ENCODE measurements at places on chromosomes 7 and 10. TPM values are rescaled to one million over a fixed set of nuclear protein-coding genes. Genes with fewer than 3 reads are reported as not detected.

GRCh38 chr7:55258631-55259030 is 106.5 kb upstream of the LANCL2 start:
- H3K4me1 ChIP-seq, result peaks cover 15% of the 10 kb centered on the region
- peaks cover 9% of the 10 kb centered on the region for H3K27me3 ChIP-seq
- no peak overlapping the region for H3K4me3 ChIP-seq

GRCh38 chr7:106866298-106867281 is 1.5 kb downstream of the PIK3CG start:
- H3K4me1 ChIP-seq, result no peaks in the 10 kb centered on the region
- DNase-seq, result no peak
- no peaks in the 10 kb centered on the region for H3K36me3 ChIP-seq
- no peak overlapping the region for H3K27ac ChIP-seq

DNA sequence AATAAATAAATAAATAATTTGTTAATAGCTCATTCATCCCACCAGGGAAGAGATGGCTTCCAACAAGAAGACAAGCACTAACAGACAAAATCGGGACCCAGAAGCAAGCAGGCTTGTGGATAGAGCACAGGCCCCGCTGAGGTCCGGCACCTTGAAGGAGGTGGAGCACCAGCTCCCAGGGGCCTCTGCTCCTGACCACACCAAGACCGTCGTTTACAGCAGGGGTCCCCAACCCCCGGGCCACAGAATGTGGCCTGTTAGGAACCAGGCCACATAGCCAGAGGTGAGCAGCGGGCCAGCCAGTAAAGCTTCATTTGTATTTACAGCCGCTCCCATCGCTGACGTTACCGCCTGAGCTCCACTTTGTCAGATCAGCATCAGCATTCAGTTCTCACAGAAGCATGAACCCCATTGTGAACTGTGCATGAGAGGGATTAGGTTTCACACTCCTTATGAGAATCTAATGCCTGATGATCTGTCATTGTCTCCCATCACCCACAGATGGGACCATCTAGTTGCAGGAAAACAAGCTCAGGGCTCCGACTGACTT is 33.3 kb upstream of the SUN1 start:
- H3K36me3 ChIP-seq, result no peaks in the 10 kb centered on the region
- H3K4me1 ChIP-seq, result peaks cover 7% of the 10 kb centered on the region
- H3K27me3 ChIP-seq, result no peaks in the 10 kb centered on the region
- H3K27ac ChIP-seq, result no peak overlapping the region

- no peaks in the 10 kb centered on the region for H3K36me3 ChIP-seq
- no peak overlapping the region for H3K27ac ChIP-seq
- H3K27me3 ChIP-seq, result peaks cover 19% of the 10 kb centered on the region
- no peak for DNase-seq
- no peak overlapping the region for H3K4me3 ChIP-seq
These were observed 35.2 kb upstream of the MXI1 start for GRCh38 chr10:110172155-110172554.

- H3K27me3 ChIP-seq, result no peaks in the 10 kb centered on the region
- no peaks in the 10 kb centered on the region for H3K36me3 ChIP-seq
- no peak for DNase-seq
- H3K4me3 ChIP-seq, result no peak overlapping the region
These were observed 151.8 kb downstream of the SFMBT2 start for GRCh38 chr10:7258948-7259523.

DNA sequence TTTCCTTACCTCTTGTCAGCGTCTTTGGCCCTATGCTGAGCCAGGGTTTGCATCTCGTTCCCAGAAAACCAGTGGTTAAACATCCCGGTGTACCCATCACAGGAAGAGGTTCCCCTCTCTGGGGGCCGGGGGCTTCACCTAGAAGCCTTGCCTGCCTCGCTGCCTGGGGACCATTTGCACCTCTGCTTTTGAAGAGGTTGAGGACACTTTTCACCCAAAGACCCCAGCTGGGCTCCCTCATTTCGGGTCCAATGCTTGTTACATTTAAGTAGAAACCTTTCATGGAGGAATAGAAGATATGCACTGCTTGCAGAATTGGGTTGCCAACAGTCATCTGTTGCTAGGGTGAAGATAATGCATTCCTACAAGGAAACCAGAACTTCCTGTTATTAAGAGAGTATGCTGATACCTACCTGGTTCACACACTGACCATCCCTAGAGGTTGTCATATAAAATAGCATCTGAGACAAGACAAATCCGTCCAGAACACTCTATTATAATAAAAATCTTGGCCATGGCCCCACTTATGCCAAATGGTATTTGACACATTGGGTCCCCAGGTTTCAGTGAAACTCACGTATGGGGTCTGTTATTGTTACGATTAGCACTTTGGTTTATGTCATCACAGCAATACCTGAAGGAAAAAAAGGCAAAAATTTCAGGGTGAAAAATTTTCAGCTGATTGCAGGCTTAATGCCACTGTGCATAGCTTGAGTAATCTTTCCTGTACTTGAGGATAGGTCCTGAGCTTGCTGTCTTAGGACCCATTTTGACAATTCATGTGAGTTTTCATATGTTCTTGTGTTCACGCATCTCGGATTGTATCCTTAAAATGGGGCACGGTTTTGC is 917 bp downstream of the ZNF365 start:
- H3K27me3 ChIP-seq, result no peaks in the 10 kb centered on the region
- H3K27ac ChIP-seq, result peak overlapping the region; percentile 71
- no peak for DNase-seq
- H3K4me1 ChIP-seq, result peaks cover 26% of the 10 kb centered on the region

DNA sequence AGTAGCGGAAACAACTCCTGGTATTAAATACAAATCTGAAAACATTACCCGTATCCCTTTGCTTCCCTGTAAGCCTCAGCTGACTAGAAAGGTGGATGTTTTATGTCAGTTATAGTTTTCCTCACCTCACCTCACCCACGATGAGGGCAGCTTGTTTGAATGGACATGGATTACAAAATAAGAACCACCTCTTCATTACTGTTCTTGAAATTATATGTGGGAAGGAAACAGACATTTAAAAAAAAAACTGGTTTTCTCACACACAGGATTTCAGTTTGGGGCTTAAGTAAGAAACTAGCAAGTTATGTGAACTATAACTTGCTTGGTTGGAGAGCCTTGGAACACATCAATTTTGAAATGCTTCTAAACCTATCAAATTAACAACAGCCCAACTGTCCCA is 232.9 kb upstream of the CCDC6 start:
- H3K4me1 ChIP-seq, result peaks cover 7% of the 10 kb centered on the region
- no peak overlapping the region for H3K27ac ChIP-seq
- H3K27me3 ChIP-seq, result no peaks in the 10 kb centered on the region
- DNase-seq, result no peak
- no peaks in the 10 kb centered on the region for H3K36me3 ChIP-seq

DNA sequence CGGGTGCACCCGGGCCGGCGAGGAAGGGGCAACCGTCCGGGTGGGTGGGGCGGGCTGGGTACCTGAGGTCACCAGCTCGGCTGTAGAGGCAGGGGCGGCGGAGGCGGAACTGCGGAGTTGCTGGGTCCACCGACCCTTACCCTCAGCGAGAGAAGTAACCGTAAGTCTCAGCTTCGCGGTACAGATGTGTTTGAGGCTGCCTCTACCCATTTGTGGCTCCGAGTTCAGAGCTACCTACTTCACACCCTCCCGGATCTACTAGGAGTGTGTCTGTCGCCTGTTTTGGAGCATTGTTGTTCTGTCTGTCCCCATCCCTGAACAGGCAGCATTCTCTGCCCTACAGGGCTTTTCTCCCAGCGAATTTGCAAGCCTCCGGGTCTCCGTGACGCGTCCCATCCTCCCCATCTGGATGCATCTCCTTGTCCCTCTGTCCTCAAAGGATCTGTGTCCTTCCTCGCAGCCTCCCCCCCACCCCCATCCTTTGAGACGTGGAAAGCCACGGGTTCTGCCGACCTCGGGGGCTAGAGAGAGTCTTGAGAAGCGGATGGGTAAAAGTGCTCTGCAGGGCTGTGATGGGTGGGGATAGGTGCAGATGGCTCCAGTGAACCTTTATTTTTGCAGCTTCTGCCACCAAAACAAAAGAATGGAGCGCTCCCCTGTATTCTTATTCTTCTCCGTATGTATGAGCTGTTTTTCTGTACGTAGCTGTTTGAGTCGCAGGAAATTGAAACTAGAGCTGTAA is 757 bp downstream of the ANKIB1 start:
- peak overlapping the region; percentile 81 for H3K4me3 ChIP-seq
- no peak for DNase-seq
- peaks cover 35% of the 10 kb centered on the region for H3K4me1 ChIP-seq
- H3K36me3 ChIP-seq, result peaks cover 2% of the 10 kb centered on the region

DNA sequence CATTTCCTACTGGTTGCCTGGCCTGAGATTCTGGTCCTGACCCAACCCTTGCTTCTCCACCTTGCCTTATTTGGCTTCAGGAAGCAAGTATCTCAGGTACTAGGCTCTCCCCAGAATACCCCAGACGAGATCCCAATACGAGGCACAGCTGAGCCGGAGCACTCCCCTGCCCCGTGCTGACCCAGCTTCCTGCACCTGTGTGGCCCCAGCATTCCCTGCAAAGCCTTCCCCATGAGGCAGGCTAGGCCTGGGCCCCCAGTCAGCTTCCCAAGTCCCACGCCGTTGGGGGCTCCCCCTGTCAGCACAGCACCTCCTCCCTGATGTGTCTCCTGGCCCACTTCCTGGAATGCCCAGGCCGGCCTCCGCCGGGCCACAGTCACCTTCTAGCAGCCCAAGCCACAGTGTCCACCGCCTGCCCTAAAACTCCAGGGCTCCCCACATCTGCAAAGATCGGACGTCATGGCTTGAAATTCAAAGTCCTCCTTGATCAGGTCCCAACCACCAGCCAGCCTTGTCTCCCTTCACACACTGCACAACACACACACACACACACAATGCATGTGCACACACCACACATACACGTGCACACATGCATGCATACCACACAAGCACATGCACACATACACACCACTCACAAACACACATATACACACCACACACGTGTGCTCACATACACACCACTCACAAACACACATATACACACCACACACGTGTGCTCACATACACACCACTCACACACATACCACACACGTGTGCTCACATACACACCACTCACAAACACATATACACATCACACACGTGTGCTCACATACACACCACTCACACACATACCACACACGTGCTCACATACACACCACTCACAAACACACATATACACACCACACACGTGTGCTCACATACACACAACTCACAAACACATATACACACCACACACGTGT is 78.9 kb upstream of the FOXK1 start:
- no peaks in the 10 kb centered on the region for H3K36me3 ChIP-seq
- no peak for DNase-seq
- no peaks in the 10 kb centered on the region for H3K27me3 ChIP-seq
- H3K27ac ChIP-seq, result no peak overlapping the region
- no peak overlapping the region for H3K4me3 ChIP-seq
- H3K4me1 ChIP-seq, result no peaks in the 10 kb centered on the region

- no peaks in the 10 kb centered on the region for H3K36me3 ChIP-seq
- no peaks in the 10 kb centered on the region for H3K4me1 ChIP-seq
These were observed 344.6 kb upstream of the SHH start for GRCh38 chr7:156156734-156157408.

- no peaks in the 10 kb centered on the region for H3K27me3 ChIP-seq
- H3K4me1 ChIP-seq, result peaks cover 31% of the 10 kb centered on the region
- DNase-seq, result no peak
- H3K27ac ChIP-seq, result no peak overlapping the region
These were observed 57.2 kb downstream of the CALML3 start for GRCh38 chr10:5581670-5582566.

DNA sequence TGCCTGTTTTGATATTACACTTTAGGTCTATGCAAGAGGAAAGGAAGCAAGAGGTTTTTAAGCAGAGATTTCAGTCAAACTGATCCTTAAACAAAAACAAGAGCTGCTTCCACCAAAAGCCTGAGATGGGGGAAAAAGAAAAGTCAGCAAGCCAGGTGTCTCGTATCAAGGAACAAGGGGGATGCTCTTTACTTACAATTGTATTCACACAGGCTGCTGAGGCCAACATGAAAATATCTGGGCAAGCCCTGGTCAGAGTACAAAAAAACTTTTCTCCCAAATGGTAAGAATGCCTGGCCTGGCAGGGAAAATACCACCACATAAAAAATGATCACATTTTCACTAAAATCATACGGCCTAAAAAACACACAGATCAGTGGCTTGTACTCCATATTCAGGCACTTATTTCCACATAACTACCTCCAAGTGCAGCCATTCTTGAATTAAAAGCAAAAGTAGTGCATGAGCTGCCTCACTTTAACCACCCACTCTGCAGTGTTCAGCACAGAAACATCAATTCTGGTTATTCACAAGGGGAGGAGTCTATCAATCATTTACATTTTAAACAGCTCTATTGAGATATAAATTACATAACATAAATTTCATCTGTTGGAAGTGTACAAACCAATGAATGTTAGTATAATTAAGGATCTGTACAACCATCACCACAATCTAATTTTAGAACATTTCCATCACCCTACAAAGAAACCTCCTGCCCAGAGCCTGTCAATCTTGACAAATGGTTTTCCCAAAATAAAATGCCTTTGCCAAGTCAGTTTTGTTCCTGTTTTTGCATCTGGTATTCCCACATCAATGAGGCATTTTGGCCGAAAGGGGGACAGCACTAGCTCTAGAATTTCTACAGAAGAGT is 70.2 kb downstream of the GRB10 start:
- no peak for DNase-seq
- H3K27ac ChIP-seq, result no peak overlapping the region
- H3K4me3 ChIP-seq, result no peak overlapping the region
- H3K27me3 ChIP-seq, result no peaks in the 10 kb centered on the region

DNA sequence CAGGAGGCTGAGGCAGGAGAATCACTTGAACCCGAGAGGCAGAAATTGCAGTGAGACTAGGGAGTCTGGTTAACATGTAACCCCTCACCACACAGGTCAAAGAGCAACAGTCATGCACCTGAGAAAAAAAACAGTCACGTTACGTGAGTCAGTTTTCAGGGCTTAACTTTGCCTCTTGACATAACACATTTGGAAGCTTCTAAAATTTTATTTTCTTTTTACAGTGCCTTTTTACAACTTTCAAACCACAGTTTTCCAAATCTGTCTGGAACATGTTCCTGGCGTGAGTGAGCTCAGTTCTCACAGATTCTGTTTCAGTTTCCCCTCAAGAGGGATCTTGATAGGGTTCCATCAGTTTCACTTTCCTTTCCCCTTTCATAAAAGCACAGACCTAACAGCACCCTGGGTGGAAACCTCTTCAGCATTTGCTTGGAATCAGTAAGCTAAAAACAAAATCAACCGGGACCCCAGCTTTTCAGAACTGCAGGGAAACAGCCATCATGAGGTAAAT is 4.4 kb downstream of the IFIT3 start:
- no peaks in the 10 kb centered on the region for H3K27me3 ChIP-seq
- H3K36me3 ChIP-seq, result no peaks in the 10 kb centered on the region
- peak overlapping the region; percentile 58 for H3K4me3 ChIP-seq
- peak overlapping the region; percentile 74 for H3K27ac ChIP-seq
- peaks cover 30% of the 10 kb centered on the region for H3K4me1 ChIP-seq
- DNase-seq, result no peak

GRCh38 chr7:141014125-141014523 is 628 bp downstream of the MRPS33 start:
- peak overlapping the region; percentile 56 for H3K4me3 ChIP-seq
- peak overlapping the region; percentile 97 for H3K27ac ChIP-seq
- no peaks in the 10 kb centered on the region for H3K36me3 ChIP-seq
- H3K4me1 ChIP-seq, result peaks cover 16% of the 10 kb centered on the region

Gene OR2A1
- polyA plus RNA-seq, result not detected

Gene ITGB8
- 10.9 TPM for polyA plus RNA-seq

Gene SRRM3
- polyA plus RNA-seq, result 0.52 TPM

Gene GBX1
- not detected for polyA plus RNA-seq

Gene POLR2J2
- polyA plus RNA-seq, result 2.8 TPM

Gene PTF1A
- polyA plus RNA-seq, result not detected
